Activated CD4-positive, alpha-beta T cell treated with anti-CD3 and anti-CD28 coated beads, Interleukin-2, Interleukin-6, amounts not matched to agents 100 ng/mL and 50 ng/mL, durations not matched to agents 16 hours and 8 hours (primary cell): ENCODE measurements at places on chromosomes 1 and 21.

DNA sequence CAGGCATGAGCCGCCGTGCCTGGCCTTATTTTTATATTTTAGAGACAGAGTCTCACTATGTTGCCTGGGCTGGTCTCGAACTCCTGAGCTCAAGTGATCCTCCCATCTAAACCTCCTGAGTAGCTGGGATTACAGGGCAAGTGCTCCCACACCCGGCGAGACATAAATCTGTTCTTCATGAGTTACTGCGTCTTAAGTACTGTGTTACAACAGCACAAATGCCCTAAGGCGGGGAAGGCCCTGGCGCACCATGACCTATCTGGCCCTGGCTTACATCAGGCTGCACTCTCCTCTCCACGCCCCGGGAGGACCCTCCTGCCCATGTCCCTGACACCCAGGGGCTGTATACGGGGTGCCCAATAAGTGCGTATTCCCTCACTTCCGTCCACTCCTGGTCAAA lies 4.3 kb downstream of the GPR153 start:
- no peak for DNase-seq

DNA sequence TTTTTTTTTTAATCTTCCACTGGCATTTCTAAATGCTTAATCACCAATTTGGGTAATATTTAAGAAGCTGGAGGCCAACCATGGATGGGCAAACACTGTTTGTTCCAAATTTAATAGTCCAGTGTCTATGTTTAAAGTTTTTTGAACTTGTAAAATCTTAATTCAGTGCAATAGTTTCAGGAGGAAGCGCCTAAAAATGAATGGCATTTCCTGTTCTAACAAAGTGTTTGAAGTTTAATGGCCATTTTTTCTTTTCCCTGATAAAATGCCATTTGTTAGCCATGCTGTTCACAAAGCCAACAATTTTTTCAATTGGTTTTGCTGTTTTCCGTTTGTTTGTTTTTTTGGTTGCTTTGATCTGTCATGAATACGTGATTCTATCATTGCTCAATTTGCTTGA lies 552.1 kb downstream of the LMO4 start:
- DNase-seq, result no peak

GRCh38 chr1:50109647-50110075 lies 941 bp downstream of the ELAVL4 start:
- no peak for DNase-seq

GRCh38 chr1:9691108-9691445 lies 39.5 kb downstream of the PIK3CD start:
- DNase-seq, result no peak

- DNase-seq, result no peak
Measured at GRCh38 chr1:25065321-25065721, 135.2 kb upstream of the RUNX3 start.

DNA sequence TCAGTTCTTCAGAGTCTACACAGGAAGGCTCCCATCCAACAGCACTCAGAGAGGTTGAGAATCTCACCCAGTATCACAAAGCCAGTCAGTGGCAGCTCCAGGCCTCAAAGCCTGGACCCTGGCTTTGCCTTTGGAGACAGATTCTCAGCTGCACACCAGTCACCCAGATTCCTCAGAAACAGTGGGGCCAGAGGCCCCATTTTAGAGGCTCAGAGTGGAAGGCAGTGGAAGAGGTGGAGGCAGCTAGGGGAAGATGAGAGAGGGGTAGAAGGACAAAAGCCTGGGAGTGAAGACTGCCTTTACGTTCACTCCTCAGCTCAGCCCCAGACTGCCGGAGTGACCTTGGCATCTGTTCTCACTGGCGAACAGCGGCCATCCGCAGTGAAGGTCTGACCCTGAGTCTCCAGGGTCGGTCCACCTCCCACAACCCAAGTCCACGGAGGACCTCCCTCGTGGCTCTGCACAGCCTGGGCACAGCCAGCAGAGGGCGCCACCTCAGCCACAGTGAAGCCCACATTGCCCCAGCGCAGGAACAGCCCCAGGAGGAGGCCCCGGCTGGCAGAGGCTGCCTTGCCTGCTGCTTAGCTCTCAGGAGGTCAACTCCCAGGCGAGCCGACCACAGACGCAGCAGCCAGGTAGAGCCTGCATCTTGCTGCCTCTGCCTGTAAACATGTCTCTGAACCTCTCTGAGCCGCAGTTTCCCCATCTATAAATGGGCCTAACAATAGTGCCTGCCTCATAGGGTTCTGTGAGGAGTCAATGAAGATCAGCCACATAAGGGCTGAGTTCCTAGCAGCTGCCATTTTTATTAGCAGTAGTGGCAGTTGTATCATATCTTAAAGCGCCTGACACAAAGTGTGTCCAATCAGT lies 5.9 kb upstream of the FNDC5 start:
- DNase-seq, result peak; percentile 78
